ENCODE measurements at places on chromosomes 1 and 21.

DNA sequence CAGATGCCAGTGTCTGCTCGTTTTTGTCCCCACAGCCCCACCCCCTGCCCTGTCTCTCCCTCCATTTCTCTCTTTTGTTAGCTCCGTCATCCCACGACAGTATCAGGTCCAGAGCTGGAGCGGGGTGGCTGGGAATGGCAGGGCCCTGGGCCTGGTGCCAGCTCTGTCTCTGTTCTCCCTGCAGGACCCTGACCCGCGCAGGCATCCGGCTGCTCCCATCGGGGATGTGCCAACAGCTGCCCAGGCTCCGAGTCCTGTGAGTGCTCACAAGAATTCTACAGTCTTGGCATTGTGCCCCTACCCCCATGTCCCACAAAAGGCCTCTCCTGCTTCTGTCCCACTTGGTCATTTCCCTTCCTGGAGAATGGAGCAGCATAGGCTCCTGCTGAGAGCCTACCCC lies 37.4 kb downstream of the UBE2T start:
- DNase-seq, result no peak

DNA sequence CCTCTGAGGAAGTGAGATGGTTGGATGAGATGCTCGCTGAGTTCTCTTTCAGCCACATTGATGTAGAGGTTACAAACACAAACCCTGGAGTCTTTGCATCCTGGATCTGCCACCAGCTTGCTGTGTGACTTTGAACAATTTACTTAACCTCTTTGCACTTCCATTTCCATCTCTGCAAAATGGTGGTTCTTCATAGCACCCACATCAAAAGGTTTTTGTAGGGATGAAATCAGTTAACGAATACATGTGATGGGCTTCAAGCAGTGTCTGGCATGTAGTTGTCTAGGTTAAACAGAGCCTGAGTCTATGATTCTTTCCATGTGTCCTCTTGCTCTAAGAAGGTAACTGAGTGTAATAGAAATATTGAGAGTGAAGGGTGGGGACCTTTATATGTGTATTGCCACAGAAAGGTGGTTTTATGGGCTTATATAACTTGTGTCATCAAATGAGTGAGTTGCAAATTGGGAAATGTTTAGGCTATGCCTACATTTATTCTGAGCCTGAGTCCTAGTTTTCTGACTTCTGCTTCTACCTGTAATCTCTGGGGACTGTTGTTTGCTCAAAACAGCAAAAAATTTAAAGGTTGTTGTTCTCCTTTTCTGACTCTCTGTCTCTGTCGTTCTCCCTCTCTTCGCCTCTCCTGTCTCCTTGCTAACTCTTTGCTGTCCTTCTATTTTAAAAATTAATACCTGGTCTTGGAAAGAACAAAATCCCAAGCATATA lies 27.3 kb upstream of the LRRN2 start:
- DNase-seq, result no peak

GRCh38 chr1:228149406-228150119 lies at the start of gene GJC2:
TSS of gene GJC2 (plus strand) at chr1:228149930. CDS start at chr1:228157759, 7,829 bp downstream.
- peak; percentile 64 for DNase-seq

DNA sequence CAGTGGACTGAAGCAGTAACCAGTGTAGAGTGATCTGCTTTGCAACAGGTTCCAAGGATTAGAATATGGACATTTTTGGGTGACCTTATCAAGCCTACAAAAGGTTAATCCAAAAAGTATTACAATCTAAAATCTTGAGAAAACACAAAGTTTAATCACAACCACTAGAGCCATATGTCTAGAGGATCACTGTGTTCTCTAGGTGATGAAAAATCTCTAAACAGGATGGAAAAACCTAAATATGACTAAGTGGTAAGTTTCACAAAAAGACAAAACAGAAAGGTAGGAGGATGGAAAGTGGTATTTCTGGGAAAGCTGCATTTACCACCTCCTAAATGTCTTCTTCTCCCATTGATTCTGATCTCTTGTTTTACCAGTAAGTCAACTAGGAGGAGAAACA lies 411.1 kb upstream of the CXADR start:
- no peak for DNase-seq

- DNase-seq, result no peak
Observed at GRCh38 chr1:2961081-2961480, 60.2 kb upstream of the ACTRT2 start.

DNA sequence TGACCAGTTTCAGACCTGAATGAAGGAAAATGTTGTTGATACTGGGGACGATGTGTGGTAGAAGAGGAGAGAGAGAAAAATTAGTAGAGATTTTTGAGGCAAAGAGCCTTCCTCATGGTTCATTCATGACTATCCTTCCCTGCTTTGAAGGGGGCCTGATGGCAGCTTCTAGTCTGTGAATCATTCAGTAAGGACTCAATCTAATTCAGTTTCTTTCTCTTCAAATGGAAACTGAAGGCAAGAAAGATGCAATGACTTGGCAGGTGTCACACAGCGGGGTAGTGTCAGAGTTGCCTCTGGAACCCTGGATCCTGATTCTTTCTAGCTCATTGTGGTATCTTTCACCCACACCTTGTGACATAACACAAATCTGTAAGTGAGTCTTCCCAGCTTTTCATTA lies 14.9 kb upstream of the CD5L start:
- no peak for DNase-seq

GRCh38 chr21:19461481-19462205 lies 1058.1 kb upstream of the TMPRSS15 start:
- no peak for DNase-seq

- no peak for DNase-seq
Observed at GRCh38 chr1:18723701-18724411, 93.2 kb downstream of the PAX7 start.

GRCh38 chr1:154747380-154747739 lies 122.7 kb downstream of the KCNN3 start:
- DNase-seq, result no peak

- DNase-seq, result peak; percentile 29
Observed at GRCh38 chr21:31732597-31733550, 956 bp upstream of the SCAF4 start.

DNA sequence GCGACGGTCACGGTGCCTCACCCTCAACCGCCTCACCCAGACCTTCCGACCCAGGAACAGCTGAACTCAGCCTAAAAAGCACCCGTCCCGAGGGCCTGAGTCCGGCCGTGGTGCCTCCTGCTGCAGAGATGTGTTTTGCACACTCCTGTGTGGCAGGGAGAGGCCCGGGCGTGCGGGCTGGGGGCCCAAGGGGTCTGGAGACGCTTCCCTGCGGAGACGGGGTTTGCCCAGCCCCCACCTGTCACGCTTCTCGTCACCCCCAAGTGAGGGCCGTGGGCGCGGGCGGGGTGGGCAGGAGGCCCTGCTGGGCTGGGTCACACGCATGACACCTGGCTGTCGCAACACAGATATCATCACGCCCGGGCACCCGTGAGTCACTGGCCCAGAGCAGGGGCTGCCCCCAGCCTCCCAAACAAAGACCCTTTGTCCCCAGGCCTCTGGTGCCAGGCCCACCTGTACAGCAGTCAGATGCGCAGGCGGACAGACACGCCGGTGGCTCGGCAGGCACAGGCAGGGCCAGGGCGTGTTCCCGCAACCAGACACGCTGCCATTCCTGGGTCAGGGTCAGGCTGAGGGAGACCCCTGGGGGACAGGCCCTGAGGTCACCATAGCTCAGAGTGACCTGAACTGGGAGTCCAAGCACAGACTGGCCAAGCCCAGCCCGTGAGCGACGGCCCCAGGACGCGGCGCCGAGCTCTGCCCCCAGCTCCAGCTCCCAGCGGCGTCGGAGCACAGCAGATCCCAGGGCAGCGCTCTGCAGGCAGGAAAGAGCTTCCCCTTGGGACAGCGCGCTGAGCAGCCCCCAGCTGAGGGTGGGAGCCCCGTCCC lies 6.1 kb downstream of the B3GALT6 start:
- no peak for DNase-seq

GRCh38 chr1:232127190-232127589 lies 500.6 kb downstream of the DISC1 start:
- peak; percentile 58 for DNase-seq

DNA sequence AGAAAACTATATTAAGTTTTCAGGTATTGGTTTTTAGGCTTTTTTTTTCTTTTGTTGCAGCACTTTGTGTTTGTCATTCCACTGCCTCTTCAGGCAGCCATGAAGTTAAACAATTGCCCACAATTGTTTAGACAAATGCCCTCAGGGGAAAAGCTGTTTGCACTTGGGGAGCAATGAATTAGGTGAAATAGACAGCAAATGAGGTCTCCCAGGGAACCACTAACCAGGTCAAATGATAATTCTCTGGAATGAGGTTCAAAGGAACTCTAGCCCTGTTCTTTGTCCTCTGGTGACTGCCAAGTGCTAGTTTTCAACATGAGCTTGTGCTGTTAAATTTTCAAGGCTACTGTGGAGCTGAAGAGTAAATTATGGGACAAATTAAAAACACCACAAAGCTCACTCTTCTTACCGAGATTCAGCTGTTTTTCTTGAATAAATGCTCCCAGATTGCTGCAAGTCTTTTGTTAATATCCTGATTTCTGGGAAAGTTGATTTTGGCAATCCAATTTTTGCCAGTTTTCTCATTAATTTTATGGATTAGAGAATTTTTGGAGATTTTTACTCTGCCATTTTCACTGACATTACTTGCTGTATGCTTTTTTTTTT lies 15.1 kb upstream of the MAB21L3 start:
- no peak for DNase-seq

- peak; percentile 78 for DNase-seq
Observed at GRCh38 chr1:203197625-203198024, 11.1 kb upstream of the CHI3L1 start.

DNA sequence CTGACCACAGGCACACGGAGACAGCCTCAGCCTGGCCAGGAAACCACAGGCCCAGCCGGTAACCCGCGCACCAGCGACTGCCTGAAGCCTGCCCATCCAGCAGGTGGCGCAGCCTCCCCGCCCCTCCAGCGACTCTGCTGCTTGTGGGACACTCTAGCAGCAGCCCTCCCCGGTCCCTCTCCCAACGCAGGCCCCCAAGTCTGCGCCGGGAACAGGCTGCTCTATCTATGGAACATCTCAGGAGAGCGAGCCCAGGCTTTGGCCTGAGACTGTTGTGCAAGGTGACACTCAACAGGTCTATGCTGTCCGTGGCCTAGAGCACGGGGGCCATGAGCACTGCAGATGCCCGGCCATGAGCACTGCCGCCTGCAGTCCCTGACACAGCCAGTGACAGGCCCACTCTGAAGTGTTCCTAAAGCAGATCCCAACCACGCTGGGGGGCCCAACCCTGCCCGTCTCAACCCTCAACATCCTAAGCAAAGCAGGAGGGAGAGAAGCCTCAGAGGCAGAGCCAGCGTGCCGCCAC lies 28.4 kb downstream of the WDR4 start:
- peak; percentile 55 for DNase-seq

- no peak for DNase-seq
Observed at GRCh38 chr1:62573675-62574074, 23.6 kb upstream of the ANGPTL3 start.

- DNase-seq, result no peak
Observed at GRCh38 chr1:213335084-213335483, 284.0 kb downstream of the RPS6KC1 start.

DNA sequence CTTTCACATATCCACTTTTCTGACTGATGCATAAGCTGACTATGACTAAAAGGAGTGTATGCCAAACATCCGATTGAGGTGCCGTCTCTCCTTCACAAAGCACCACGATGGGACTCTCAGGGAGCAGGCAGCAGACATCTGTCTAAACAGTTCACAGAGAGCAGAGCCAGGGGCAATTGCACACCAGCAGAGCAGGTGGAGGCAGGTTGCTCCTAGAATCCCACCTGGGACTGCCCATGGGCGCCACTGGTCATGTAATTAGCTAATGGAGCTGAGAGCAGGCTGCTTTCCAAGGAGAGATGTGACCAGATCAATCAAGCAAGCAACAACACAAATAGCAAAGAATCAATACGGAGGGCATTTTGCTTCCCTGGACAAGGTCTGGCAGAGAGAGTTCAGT lies 30.5 kb upstream of the COA6 start:
- DNase-seq, result no peak

GRCh38 chr1:56501888-56502287 lies 77.5 kb downstream of the PLPP3 start:
- DNase-seq, result no peak

GRCh38 chr1:15023205-15023604 lies 130.3 kb upstream of the TMEM51 start:
- no peak for DNase-seq

DNA sequence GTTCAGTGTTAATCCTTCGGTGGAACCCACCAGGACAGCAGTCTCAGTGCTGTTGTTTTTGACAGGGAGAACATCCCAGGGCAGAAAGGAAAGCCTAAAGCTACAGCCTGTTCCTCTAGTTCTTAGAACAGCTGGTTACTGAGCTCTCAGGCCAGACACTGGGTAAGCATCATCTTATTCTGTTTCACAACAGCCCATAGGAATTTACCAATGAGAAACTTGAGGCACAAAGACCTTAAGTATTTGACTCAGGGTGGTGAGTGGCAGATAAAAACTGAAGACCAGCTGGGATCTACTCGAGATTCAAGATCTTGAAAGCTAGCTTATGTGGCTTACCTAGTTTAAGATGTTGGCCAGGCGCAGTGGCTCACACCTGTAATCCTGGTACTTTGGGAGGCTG lies 9.4 kb upstream of the NEK2 start:
- no peak for DNase-seq

GRCh38 chr1:36542024-36542961 lies 59.6 kb upstream of the CSF3R start:
- DNase-seq, result no peak

DNA sequence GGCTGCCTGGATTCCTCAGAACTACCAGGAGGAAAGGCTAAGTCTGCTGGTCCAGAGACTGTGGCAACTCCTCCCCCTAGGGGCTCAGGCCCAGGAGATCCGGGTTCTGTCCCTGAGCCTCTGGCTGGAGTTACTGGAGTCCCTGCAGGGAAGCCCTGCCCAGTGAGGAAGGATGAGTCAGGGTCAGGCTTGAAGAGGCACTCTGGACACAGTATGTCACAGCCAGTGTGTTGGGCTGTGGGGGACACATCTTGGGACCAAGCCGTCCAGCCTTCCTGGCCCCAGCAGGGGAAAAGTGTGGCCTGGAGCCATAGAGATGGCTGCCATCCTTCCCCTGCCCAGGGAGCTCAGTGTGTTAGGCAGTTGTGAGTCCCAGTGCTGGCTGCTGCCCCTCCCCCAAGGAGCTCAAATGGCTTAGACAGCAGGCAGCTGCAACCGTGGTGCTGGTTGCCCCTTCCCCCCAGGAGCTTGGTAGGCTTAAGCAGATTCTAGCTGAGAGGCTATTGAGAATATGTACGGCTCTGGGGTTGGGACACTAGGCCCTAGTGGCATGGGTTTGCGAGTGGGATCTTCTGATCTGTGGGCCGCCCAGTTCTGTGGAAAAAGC lies 28.2 kb upstream of the RABGAP1L start:
- no peak for DNase-seq

DNA sequence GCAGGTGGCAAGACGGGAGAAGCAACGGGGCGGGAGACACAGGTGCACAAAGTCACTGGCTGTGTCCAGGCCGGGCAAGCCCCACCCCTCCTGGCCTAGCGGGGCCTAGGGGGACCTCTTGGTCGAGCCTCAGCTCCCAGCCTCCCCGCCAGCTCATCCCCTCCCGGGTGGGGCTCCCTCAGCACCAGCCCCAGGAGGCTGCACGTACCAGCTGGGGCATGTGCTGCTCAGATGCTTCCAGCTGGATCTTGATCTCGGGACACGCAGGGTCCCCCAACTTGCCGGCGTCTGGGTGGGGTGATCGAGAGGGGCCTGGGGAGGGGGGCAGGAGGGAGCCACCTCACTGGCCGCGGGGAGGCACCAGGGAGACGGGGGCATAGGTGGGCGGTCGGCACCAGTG lies 71.4 kb downstream of the RAP1GAP start:
- DNase-seq, result no peak
